PC-9 (cell line): ENCODE measurements at places on chromosomes 4 and X. TPM values are rescaled to one million over a fixed set of nuclear protein-coding genes. Genes with fewer than 3 reads are reported as not detected.

FAAH2 gene
- 8.2 and 10.4 TPM in 2 replicates for total RNA-seq

VEGFD gene
- 1.3 and 2.5 TPM in 2 replicates for total RNA-seq

NIPAL1 gene
- total RNA-seq: 7.0 and 8.2 TPM in 2 replicates

TAF7L gene
- total RNA-seq: 0.24 and 0.25 TPM in 2 replicates
